ENCODE measurements at places on chromosomes 3 and 15.

DNA sequence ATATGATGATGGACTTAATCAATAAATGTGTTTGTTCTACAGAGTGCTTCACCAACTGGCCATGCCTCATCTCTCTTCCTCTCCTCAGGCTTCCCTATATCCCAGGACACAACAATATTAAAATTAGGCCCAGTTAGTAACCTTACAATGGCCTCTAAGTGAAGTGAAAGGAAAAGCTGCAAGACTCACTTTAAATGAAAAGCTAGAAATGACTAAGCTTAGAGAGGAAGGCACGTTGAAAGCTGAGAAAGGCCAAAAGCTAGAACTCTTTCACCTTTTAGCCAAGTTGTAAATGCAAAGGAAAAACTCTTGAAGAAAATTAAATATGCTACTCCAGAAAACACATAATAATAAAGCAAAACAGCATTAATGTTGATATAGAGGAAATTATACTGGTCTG is 1010.3 kb downstream of the NAALADL2 start:
- no peak for DNase-seq

DNA sequence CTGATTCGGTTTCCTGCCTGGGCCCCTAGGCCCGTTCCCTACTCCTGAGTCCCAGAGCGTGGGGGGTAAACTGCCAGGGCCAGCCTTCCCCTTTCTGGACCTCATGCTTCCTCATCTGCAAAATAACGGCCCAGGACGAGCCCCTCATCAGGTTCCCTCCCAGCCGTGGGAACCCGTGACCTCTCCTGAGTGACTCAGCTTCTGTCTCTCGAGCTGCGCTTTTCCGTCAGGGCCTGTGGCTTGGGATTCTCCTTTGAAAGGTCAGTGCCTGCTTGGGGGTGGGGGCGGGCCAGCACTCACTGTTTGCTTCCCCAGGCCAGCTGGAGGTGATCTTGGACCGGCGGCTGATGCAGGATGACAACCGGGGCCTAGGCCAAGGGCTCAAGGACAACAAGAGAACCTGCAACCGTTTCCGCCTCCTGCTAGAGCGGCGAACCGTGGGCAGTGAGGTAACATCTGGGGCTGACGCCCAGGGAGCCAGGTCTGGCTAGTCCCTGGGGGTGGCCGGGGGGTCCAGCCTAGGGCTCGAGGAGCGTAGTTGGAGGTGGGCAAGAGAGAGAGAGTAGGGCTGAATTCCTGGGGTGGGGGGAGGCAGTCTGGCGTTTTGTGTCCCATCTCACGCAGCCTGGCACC is 12.8 kb downstream of the MAN2A2 start:
- no peak for DNase-seq

- no peak for DNase-seq
Measured at GRCh38 chr3:50190936-50191660, at the start of gene GNAT1. Gene GNAT1 (plus strand): TSS chr3:50191610. CDS start chr3:50191726, 116 bp downstream.

- DNase-seq = no peak
Measured at GRCh38 chr15:101276501-101277037, 716 bp downstream of the SELENOS start.

DNA sequence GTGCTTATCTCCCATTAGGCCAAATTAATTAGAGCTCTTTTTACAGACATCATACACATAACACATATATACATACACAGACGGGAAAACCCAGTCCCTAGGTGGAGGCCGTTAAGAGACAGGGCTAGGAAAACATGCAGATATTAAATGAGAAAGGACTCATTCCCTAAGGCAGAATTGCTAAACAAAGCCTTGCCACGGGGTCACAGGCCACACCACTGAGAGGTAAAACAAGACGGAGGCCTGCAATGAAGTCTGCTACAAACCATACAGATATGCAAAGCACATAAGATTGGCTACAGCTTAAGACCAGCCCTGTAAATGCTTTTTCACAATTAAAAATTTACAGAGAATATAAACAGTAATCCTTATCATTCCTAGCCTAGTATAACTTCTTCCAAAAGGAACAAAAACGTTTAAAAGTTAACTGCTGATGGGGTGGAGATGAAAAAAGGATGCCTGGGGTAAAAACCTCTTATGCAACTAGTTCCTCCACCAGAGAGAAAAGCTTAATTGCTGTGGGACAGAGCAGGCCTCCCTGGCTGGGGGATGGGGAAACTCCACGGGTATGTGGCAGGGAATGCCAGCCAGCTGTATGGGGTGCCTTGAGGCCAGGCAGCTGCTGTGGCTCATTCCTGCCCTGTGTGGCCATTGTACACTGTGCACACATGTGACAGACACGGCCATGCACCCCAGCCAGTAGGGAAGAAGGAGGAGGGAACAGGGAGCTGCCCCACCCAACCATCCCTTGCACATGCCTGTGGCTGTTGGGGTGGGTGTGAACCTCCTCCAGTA is 481.4 kb upstream of the LMCD1 start:
- DNase-seq = no peak

- no peak for DNase-seq
Measured at GRCh38 chr3:73559749-73560148, 65.0 kb downstream of the PDZRN3 start.
